KG1 (cell line): ENCODE measurements at places on chromosomes 7 and 10.

GRCh38 chr7:27994639-27995038 lies 186.0 kb downstream of the JAZF1 start:
- no peak for DNase-seq

DNA sequence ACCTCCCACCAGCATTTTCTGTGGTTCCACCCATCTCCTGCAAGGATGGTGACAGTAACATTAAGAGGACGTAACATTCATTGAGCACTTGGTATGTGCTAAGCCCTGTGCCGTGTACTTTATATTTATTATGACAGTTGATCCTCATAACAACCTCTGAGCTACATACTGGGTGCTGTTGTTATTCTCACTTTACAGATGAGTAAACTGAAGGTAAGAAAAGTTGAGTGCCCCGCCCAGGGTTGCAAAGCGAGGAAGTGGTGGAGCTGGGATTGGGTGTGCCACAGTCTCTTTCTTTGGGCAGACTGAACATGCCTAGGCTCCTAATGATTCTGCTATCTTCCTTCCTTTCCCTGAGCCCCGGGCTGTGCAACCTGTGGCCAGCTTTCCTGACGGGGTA lies 107.4 kb downstream of the SH3PXD2A start:
- DNase-seq = no peak

DNA sequence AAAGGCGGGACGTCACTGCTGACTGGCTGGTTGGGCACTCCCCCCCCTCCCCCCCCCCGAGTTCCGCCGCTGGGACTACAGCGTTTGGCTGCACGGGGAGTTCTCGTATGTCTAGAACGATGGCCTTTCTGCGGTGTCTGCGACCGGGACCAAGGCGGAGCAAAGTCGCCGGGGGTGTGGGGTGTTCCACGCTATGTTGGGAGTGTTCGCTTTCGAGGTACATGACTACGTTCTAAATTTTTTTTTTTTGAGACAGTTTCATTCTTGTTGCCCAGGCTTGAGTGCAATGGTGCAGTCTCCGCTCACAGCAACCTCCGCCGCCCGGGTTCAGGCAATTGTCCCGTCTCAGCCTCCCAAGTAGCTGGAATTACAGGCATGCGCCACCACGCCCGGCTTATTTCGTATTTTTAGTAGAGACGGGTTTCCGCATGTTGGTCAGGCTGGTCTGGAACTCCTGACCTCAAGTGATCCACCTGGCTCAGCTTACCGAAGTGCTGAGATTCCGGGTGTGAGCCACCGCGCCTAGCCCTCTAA lies 573 bp upstream of the IDI1 start:
- no peak for DNase-seq

- DNase-seq = no peak
Observed at GRCh38 chr10:3829156-3830050, 44.4 kb upstream of the KLF6 start.
